GM13977 (cell line): ENCODE measurements at places on chromosomes 5 and 9.

DNA sequence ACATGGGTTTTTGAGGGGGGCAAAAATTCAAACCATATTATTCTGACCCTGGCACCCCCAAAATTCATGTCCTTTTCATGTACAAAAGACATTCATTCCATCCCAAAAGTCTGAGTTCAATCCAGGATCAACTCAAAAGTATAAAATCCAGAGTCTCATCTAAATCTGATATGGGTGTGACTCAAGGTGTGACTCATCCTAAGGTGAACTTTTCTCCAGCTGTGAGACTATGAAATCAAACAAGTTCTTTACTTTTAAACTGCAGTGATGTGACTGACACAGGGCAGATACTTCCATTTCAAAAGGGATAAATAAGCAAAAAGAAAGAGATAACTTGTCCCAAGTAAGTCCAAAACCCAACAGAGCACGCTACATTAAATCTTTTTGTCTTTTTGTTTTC, 20.6 kb upstream of the CYLC2 start:
- no peak for DNase-seq

GRCh38 chr5:133387091-133387490, 225.2 kb downstream of the FSTL4 start:
- DNase-seq = no peak

DNA sequence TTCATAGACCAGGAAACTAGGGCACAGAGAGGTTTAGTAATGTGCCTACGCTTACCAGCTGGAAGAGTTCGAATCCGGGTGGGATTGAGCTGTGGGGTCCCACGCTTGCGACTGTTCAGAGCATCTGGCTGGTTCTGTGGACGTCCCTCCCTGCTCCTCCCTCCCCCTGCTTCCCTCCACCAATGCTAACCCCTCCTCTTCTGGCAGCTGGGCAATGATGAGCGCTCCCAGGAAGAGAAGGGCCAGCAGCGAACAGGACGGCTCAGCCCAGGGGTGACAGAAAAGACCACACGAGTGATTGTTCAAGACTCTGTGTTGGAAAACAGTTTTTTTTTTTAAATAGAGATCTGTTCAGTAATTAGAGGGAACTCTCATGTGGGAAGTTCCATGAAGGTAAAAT, 6.9 kb downstream of the FAM163B start:
- no peak for DNase-seq

- DNase-seq = no peak
Measured at GRCh38 chr9:32360983-32361673, 23.3 kb upstream of the ACO1 start.

DNA sequence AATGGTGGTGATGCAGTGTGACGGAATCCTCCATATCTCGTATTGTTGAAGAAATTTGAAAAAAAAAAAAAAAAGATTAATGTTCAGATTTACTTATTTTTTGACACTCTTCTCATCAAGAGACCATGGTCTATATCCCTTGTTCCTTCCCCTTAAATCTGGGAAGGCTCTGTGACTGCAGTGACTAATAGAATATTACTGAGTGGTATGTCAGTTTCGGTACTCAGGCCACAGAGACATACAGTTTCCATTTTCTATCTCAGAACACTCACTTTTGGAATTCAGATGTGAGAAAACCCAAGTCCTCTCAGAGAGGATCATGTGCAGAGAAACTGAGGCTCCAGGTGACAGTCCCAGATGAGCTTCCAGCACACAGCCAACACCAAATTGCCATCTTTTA, 1193.5 kb downstream of the DTWD2 start:
- DNase-seq = no peak

- no peak for DNase-seq
Measured at GRCh38 chr5:109349388-109349787, 60.4 kb downstream of the PJA2 start.

GRCh38 chr9:31103836-31104235, 1280.6 kb upstream of the ACO1 start:
- no peak for DNase-seq

DNA sequence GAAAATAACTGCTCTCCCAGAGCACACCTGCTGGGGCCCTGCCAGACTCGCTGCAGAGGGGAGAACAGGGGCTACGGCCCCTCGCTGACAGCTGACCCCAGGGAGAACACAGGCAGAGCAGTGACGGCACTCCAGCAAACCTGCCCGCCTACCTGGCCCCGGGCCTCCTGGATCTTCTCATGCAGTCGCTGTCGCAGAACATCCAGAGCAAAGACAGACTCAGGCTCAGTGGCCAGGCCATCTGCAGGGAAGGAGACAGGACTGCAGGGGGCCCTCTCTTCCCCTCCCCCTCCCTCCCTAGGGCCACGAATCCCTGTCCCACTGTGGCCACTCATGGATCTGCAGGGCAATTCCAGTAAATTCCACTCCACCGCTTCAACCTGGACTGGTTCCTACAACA, 2.4 kb downstream of the SURF6 start:
- DNase-seq = no peak

DNA sequence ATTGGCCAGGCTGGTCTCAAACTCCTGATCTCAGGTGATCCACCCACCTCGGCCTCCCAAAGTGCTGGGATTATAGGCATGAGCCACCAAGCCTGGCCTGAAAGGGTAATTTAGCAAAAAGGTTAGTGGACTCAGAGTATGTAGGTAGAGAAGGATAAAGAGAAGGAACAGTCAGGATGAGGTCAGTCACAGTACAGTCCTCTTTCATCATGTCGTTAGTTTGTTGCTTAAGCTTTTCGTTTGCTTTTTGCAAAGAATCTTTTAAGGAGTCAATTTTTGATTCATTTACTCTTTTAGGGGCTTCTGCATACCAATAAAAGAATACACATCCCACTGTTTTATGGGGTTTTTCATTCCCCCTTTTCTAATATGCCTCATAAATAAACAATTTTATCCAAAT, 17.8 kb upstream of the GBGT1 start:
- DNase-seq = no peak

DNA sequence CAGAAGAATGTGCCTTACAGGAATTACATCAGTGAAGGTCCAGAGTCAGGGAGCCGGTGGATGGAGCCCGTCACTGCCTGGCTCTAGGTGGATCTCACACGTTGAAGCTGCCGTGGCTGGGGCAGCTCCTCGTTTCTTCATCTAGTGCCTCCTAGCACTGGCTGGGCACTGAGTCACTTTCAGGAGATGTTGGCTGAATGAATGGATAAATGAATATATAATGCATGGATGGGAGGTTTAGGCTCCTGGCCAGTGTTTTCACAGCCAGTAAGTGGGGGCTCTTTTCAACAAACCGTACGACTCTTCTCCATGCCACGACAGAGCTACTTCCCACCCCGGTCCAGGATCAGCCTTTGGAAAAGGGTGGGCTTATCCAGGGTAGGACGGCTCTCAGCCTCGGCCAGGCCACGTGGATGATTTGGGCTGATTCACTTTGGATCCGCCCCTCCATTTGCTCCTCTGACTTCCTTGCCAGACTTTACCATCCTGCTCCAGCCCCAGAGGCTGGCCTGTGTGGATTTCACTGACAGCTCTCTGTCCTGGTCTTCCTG, 1.3 kb upstream of the SH3PXD2B start:
- DNase-seq = no peak

DNA sequence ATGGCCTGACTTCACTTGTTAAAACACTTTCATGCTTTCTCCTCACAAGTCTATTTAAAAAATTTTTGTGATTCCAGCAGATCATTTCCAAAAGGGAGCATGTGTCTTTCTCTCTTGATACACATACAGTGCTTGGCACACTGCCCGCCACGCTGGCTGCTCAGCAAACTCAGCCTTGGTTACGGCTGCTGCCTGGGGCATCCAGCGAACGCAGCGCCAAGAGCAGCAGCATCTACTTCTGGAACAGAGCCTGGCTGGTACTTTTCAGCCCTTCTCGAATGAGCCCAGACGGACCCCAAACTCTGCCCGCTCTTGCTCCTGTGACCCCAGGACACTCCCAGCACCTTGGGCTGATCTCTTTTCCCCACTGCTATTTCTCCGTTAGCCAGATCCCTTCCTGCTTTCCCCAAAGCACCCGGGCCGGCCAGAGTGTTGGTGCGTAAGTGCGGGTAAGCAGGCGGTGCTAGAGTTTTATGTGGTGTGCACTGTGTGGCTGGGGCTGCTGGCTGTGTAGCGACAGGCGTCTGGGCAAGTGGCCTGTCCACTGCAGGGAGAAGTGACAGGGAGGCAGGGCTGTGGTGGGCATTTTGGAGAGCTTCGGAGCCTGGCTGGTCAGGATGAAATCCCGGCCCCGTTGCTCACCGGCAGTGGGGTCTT, 73.2 kb downstream of the SH3PXD2B start:
- DNase-seq = no peak

- DNase-seq = no peak
Measured at GRCh38 chr5:19713740-19714139, 274.3 kb downstream of the CDH18 start.

DNA sequence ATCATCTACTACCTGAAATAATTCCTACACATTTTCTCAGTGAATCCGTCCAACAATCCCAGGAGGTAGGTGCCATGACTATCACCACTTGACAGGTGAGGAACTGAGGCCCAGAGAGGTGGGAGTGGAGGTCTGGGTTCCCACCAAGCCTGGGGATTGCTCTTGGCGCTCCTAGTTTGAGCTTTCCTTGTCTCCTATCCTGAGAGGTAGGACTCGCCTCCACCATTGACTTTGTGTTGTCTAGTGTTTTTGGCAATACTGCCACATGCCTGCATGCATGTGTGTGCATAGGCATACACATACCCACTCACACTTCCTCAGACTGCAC, 6.3 kb upstream of the NTNG2 start:
- DNase-seq = no peak

GRCh38 chr5:10935536-10935935, 174.5 kb upstream of the DAP start:
- no peak for DNase-seq

DNA sequence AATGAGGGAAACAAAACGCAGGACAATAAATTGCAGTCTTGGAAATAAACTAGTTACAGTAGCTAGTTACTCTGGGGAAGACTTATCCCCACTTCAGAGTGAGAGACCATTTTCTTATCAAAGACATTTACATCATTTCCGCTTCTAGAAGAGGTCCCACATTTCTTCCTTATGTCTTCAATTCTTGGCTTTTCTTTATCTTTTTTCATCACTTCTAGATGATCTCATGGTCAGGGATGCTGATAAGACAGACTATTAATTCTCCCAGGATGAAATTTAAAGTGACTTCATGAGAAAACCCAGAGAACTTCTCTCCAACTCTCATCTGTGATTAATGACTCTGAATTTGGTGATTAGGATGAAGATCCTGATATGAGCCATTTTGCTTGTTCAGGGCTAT, 229.1 kb downstream of the MTRR start:
- no peak for DNase-seq

DNA sequence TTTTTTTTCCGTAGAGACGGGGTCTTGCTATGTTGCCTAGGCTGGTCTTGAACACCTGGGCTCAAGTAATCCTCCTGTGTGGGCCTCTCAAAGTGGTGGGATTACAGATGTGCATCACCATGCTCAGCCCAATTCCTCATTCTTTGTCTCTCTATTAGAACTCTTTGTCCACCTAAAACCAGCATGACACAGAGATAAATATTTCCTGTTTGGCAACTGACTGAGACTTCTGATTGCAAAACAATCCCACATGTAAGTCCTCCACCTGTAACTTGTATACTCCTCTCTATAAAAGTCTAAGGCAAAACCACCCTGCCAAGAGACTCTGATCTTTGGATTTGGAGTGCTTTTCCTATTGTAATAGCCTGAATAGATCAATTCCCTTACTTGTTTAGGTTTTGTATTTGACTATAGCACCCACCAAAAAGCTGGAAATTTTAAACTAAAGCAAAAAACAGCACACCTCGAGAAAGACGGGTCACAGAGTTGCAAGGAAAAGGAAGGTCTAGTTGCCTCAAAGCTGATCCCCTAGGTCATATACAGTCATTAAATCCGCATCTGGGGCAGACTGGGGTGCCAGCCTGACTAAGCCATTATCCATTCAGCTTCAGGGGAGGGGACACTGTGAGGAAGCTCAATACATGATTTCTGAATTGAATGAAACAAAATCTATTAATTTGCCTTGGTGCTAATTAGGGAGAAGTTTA, 13.5 kb upstream of the KIF27 start:
- DNase-seq = no peak

- no peak for DNase-seq
Measured at GRCh38 chr5:96537386-96537785, 104.3 kb upstream of the PCSK1 start.

DNA sequence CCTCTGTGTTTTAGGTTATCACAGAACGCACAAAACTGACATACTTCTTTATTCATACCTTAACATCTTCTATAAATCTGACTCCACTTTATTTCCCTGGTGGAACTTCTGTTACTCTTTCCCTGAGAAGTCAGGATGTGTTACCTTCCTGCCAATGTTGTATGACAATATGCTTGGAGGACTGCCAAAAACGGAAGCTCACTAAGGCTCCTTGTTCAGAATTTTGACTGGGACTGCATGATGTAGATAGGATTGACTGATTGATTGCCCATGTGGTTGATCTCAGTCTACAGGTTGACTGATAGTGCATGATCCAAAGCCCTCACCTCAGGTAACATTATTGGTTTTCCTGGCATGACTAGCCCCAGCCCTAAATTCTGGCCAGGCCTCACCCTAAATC, 319.4 kb downstream of the TLR4 start:
- no peak for DNase-seq

DNA sequence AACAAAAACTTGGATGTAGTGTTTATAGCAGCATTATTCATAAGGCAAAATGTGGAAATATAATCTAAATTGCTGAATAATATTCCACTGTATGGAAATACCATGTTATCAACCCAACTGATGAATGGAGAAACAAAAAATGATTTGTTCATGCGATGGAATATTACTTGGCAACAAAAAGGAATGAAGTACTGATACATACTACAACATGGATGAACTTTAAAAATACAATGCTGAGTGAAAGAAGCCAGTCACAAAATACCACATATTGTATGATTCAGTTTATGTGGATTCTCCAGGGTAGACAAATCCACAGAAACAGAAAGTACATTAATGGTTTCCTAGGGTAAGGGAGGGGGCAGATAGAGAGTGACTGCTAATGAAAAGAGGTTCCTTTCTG, 83.7 kb upstream of the DNAH5 start:
- no peak for DNase-seq

DNA sequence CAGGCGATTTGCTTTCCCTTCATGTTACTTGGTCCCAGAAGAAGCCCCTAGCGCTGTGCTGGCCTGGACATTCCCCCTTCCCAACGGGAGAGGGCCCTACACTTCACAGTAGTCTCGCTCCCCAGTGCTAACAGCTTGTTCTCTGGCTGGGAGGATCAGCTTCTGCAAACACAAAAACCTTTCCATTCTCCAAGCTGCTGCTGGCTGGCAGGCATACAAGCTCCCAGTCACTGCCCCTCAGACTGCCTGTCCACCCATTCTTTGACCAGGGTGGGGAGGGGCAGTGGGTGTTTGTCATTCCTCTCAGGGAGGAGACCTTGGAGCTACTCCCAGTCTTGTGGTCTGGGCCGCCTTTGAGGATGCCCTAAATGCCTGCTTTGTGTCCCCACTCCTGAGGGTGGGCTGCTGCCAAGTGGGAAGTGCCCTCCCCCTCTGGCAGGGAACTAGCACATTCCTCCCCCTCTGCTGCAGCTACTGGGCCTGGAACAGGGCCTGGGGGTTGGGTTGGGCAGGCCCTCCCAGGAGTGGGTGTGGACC, 20.8 kb downstream of the ENHO start:
- no peak for DNase-seq

GRCh38 chr9:107138261-107138992, 144.7 kb upstream of the RAD23B start:
- DNase-seq = no peak
